ENCODE measurements at places on chromosomes 16 and 17.

GRCh38 chr17:35372846-35373533 lies 431 bp downstream of the SLFN11 start:
- DNase-seq, result no peak

- DNase-seq, result no peak
These were observed 51.7 kb upstream of the TRAP1 start for GRCh38 chr16:3769013-3769412.

DNA sequence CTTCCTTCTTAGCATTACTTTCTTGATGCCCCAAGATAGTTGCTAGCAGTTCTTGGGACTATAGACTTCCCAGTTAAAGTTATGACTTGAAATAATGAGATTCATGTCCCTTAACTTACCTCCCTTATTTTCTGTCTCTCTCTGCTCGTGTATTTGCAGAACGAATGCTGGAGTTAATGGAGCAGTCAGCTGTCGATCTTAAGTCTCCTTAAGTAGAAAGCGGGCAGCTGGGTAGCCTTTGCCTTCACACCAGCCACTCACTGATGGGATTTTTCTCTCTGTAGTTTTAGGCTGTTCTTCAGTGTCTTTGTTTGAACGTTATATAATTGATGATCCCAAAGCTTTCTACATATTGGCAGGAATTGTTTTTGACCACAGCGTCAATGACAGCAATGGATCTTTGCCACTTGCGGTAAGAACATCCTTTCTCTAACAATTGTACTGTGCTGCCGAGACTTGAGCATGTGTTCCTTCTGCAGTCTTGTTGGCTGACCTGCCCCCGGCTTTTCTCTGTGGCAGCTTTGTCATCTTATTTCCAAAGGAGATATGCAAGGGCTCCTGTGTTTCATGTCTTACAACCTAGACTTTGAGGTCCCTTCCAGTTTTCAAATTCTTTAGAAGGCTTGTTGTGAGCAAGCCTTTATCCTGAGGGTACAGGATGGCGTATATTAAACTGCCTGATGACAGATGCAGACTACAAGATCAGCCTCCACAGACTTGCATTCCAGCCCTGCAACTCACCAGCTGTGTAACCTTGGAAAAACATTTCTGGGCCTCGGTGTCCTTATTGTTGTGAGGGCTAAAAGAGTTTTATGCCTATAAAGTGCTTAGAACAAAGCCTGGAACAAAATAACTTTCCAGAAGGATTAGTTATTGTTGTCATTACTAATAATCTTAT lies 25.1 kb upstream of the ABCA3 start:
- DNase-seq, result no peak

DNA sequence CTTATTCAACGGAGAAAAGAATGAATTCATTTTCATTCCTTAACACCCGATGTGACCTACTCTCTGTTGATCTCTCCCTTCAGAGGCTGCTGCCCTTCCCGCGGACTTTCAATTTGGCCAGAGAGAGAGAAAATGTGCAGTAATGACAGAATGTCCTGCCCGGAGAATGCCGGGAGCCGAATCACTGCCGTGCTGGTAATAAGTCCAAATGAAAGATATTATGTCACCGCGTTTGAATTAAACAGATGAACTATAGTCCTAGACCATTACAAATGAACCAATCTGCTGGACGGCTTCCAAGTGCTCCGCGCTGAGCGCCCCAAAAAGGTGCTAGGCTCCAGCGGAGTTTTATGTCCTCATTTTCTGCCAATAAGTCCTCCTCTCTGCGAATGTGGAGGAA lies 14.7 kb upstream of the C16orf82 start:
- no peak for DNase-seq

All from HT1080 (cell line).